Osteoblast (primary cell): ENCODE measurements at places on chromosomes 11 and 22. TPM values are rescaled to one million over a fixed set of nuclear protein-coding genes. Genes with fewer than 3 reads are reported as not detected.

DNA sequence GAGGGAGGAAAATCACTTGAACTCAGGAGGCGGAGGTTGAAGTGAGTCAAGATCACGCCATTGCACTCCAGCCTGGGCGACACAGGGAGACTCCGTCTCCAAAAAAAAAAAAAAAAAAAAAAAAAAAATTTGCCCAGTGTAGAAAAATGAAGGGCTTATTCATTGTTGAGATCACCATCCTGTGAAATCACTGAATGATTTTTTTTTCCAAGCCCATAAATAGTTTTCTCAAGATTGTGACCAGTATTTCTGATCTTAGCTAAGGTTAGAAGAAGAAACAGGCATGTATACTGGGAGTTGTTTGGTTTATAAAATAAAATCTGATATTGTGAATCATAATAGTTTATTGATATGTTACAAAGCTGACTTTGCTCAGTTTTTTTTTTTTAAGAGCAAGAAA lies 269.4 kb downstream of the CADM1 start:
- H3K27me3 ChIP-seq = no peaks in the 10 kb centered on the region
- no peaks in the 10 kb centered on the region for H3K4me1 ChIP-seq
- no peak overlapping the region for H3K27ac ChIP-seq
- H3K4me3 ChIP-seq = no peak overlapping the region

GRCh38 chr11:73989156-73989555 lies 6.5 kb upstream of the UCP2 start:
- H3K4me1 ChIP-seq = no peaks in the 10 kb centered on the region
- no peak overlapping the region for H3K4me3 ChIP-seq
- no peak for DNase-seq

- H3K4me3 ChIP-seq = no peak overlapping the region
- peaks cover 22% of the 10 kb centered on the region for H3K4me1 ChIP-seq
- no peaks in the 10 kb centered on the region for H3K36me3 ChIP-seq
Measured at GRCh38 chr11:35334385-35335090, 84.8 kb downstream of the SLC1A2 start.

DNA sequence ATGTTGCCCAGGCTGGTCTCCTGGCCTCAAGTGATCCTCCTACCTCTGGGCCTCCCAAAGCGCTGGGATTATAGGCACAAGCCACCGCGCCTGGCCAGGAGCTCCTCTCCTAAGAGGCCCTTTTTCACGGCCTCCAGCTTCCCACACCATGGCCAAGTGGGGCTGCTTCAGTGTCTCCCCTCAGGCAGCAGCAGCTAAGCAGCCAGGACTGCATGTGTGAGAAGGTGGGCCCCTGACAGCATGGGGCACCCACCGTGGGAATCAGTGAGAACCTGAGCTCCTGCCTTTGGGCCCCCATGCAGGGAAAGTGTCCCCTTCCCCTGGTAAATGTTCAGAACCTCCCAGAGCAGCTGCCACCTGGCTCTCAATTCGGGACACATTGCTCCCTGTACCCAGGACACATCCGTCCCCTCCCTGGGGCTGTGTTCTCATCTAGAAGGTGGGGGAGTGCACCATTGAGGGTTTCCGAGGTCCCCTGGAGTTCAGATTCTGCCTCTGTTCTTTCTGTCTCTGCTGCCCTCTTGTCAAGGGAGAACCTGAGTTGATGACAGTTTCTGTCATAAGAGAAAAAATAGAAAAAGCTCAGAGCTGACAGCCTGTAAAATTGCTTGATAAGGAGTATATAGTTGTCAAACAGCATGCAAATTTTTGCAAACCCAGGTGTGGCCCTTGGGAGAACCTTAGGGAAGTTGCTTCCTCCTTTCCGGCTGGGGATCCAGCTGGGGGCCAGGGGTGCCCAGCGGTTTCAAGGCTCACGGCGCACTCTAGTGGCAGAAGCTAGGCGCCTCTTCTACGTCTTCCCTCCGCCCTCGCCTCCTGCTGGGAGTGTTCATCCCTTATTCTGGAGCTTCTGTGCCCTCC lies 29.7 kb downstream of the FAM83F start:
- H3K27me3 ChIP-seq = no peaks in the 10 kb centered on the region
- no peaks in the 10 kb centered on the region for H3K4me1 ChIP-seq
- DNase-seq = peak; percentile 99

- peaks cover 26% of the 10 kb centered on the region for H3K36me3 ChIP-seq
- DNase-seq = peak; percentile 84
- peak overlapping the region; percentile 37 for H3K27ac ChIP-seq
- no peak overlapping the region for H3K4me3 ChIP-seq
Measured at GRCh38 chr22:21624120-21624879, 5.5 kb downstream of the YDJC start.

- H3K4me1 ChIP-seq = peaks cover 22% of the 10 kb centered on the region
- no peaks in the 10 kb centered on the region for H3K27me3 ChIP-seq
- H3K4me3 ChIP-seq = no peak overlapping the region
- H3K36me3 ChIP-seq = peaks cover 25% of the 10 kb centered on the region
- peak; percentile 14 for DNase-seq
Measured at GRCh38 chr11:123110397-123110796, 48.5 kb upstream of the HSPA8 start.

GRCh38 chr11:76918941-76919386 lies 58.2 kb downstream of the ACER3 start:
- peak overlapping the region; percentile 62 for H3K4me3 ChIP-seq
- peak; percentile 39 for DNase-seq
- no peaks in the 10 kb centered on the region for H3K27me3 ChIP-seq
- no peaks in the 10 kb centered on the region for H3K36me3 ChIP-seq
- peaks cover 4% of the 10 kb centered on the region for H3K4me1 ChIP-seq

DNA sequence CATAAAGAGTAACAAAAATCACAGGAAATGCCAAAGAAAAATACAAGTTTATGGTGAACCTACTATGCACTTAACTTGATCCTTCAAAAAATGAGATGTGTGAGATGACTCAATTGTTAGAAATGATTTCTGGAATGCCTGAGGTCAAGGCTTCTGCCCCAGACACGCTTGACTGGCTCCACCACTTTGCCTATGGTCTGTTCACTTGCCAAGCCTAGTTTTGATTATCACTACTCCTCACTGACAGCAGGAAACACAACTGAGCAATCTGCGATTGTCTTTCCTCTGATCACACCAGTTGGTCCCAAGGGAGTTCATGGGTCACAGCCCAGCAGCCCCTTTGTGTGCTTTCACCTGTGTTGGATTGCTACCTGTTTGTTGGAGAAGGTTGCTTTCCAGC lies 20.6 kb upstream of the PRDM10 start:
- H3K36me3 ChIP-seq = no peaks in the 10 kb centered on the region
- H3K27me3 ChIP-seq = no peaks in the 10 kb centered on the region
- no peak overlapping the region for H3K4me3 ChIP-seq
- DNase-seq = peak; percentile 94
- peak overlapping the region; percentile 65 for H3K27ac ChIP-seq

DNA sequence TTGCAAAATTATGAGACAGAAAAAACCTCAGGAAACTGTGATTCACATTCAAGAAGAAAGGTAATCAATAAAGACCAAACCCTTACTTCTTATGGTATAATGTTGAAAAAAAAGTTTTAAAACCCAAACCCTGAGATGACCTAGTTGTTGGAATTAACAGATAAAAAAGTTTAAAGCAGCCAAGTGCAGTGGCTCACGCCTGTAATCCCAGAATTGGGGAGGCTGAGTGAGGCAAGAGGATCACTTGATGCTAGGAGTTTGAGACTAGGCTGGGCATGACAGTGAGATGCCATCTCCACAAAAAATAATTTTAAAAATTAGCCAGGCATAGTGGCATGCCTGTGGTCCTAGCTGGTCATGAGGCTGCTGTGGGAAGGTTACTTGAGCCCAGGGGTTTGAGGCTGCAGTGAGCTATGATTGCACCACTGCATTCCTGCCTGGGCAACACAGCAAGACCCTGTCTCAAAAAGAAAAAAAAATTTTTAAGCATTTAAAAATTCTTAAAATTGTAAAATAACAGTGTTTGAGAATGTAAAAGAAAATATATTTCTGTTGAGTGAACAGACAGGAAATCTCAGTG lies 85.1 kb downstream of the EFCAB6 start:
- no peaks in the 10 kb centered on the region for H3K27me3 ChIP-seq
- no peaks in the 10 kb centered on the region for H3K36me3 ChIP-seq
- H3K4me3 ChIP-seq = no peak overlapping the region
- no peaks in the 10 kb centered on the region for H3K4me1 ChIP-seq

GRCh38 chr11:118746988-118747585 lies 43.9 kb downstream of the DDX6 start:
- H3K4me1 ChIP-seq = no peaks in the 10 kb centered on the region
- H3K36me3 ChIP-seq = peaks cover 32% of the 10 kb centered on the region
- H3K4me3 ChIP-seq = no peak overlapping the region
- H3K27ac ChIP-seq = no peak overlapping the region
- DNase-seq = no peak

DNA sequence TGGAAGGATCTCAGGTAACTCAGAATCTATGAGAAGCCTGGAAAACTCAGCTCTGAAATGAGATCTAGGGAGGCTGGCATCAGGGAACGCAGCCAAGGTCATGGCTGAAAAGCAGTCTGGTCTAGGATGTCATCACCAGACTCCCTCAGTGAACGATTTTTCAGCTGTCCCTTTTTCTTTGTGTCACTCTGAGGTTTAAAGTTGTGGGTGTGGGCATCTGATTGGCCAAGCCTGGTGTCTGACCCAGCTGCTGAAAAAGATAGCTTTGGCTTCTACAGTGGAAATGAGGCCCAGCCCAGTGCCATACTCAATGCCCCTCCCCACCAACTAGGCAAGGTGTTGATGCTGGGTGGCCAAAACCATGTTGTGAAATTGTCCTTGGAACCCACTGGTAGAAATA lies 14.5 kb downstream of the RPS3 start:
- H3K36me3 ChIP-seq = peaks cover 37% of the 10 kb centered on the region
- DNase-seq = no peak
- H3K4me1 ChIP-seq = peaks cover 14% of the 10 kb centered on the region
- no peak overlapping the region for H3K27ac ChIP-seq
- no peaks in the 10 kb centered on the region for H3K27me3 ChIP-seq

- DNase-seq = no peak
- H3K4me1 ChIP-seq = peaks cover 15% of the 10 kb centered on the region
- H3K27ac ChIP-seq = no peak overlapping the region
- no peaks in the 10 kb centered on the region for H3K36me3 ChIP-seq
- no peaks in the 10 kb centered on the region for H3K27me3 ChIP-seq
- no peak overlapping the region for H3K4me3 ChIP-seq
Measured at GRCh38 chr22:20145206-20145831, 5.5 kb downstream of the CCDC188 start.

- H3K27ac ChIP-seq = no peak overlapping the region
- H3K4me1 ChIP-seq = no peaks in the 10 kb centered on the region
- no peak for DNase-seq
Measured at GRCh38 chr11:116257883-116258282, 514.9 kb downstream of the BUD13 start.

- no peaks in the 10 kb centered on the region for H3K27me3 ChIP-seq
- peaks cover 8% of the 10 kb centered on the region for H3K4me1 ChIP-seq
- no peak overlapping the region for H3K4me3 ChIP-seq
- DNase-seq = no peak
Measured at GRCh38 chr11:16512899-16513241, 156.5 kb upstream of the SOX6 start.

DNA sequence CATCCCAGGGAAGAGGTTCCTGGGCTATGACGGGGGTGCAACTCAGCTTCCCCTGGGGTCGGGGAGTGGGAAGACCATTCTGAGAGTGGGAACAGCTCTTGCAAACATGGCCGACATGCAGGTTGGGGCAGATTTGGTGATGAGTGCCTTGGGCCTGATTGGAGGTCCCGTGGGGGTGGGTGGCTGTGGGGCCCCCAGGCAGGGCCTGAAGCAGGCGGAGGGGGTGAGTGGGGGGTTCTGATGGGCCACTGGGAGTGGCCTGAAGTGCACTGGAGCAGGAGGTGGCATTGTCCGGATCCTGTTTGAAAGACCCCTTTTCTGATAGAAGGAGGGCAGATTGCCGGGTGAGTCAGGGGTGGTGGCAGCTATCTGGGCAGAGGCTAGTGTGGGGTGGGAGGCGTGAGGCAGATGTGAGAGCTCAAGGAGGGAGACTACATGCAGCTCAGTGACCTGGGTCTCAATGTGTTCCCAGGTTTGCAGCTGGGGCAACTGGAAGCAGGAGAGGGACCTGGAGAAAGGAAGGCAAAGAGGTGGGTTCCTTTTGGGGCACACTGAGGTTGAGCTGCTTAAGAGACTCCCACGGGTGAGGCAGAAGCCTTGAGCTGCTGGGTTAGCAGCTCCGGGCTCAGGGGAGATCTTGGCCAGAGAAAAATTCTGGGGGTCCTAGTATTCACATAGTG lies 15.1 kb downstream of the MYEOV start:
- H3K4me3 ChIP-seq = no peak overlapping the region
- no peak overlapping the region for H3K27ac ChIP-seq
- H3K4me1 ChIP-seq = peaks cover 15% of the 10 kb centered on the region
- H3K27me3 ChIP-seq = no peaks in the 10 kb centered on the region
- peak; percentile 78 for DNase-seq

GRCh38 chr11:132106096-132106982 lies 735.9 kb downstream of the NTM start:
- H3K27ac ChIP-seq = no peak overlapping the region
- H3K36me3 ChIP-seq = no peaks in the 10 kb centered on the region
- no peak for DNase-seq
- H3K27me3 ChIP-seq = no peaks in the 10 kb centered on the region

DNA sequence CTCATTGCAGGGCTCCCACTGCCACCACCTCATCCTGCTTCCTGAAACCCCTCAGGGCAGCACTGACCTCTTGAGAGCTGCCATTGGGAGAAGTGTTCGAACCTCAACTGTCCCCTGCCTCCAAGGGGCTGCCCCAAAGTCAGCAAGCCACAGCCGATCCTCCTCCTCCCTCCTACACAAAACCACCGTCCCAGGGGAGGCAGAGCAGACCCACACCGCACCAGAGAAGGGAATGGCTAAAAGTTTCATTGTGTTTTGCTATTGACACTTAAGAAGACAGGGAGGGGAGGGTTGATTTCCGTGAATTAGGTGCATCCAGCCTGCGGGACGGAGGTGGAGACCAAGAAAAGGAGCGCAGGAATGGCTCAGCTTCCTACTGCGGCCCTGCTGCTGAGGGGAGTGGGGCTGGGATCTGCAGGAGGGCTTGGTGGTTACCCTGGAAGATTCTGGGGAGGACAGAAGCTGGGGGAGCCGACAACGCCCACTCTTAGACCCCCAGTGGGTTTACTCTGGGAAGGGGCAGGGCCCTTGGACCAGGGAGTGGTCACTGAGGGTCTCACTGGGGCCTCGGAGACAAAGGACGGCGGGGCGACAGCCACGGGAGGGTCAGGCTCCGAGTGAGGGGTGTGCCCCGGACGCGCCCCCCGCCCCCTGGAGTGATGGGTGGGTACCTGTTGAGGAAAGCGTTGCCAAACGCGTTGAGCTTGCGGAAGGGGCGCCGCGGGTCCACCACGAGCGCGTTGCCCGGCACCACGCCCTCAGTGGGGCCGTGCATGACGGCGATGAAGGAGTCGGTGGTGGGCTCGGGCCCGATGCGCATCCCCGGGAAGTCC lies 815 bp downstream of the EHD1 start:
- H3K27ac ChIP-seq = peak overlapping the region; percentile 83
- H3K36me3 ChIP-seq = peaks cover 17% of the 10 kb centered on the region
- H3K4me1 ChIP-seq = peaks cover 37% of the 10 kb centered on the region
- H3K4me3 ChIP-seq = peak overlapping the region; percentile 90
- no peak for DNase-seq

Gene MOV10L1
- 0.36 and 0.59 TPM in 2 replicates for total RNA-seq

Gene OR5B21
- not detected in 2 replicates for total RNA-seq

Gene VWCE
- 4.7 and 6.2 TPM in 2 replicates for total RNA-seq

Gene ELF5
- under 0.01 TPM in 1 of 2 replicates, not detected in the other for total RNA-seq

Gene OR4A15
- total RNA-seq = not detected in 2 replicates

Gene KRTAP5-11
- total RNA-seq = not detected in 2 replicates

Gene OR2AG1
- not detected in 2 replicates for total RNA-seq
